ENCODE measurements at places on chromosomes 5 and 9. TPM values are rescaled to one million over a fixed set of nuclear protein-coding genes. Genes with fewer than 3 reads are reported as not detected.

DNA sequence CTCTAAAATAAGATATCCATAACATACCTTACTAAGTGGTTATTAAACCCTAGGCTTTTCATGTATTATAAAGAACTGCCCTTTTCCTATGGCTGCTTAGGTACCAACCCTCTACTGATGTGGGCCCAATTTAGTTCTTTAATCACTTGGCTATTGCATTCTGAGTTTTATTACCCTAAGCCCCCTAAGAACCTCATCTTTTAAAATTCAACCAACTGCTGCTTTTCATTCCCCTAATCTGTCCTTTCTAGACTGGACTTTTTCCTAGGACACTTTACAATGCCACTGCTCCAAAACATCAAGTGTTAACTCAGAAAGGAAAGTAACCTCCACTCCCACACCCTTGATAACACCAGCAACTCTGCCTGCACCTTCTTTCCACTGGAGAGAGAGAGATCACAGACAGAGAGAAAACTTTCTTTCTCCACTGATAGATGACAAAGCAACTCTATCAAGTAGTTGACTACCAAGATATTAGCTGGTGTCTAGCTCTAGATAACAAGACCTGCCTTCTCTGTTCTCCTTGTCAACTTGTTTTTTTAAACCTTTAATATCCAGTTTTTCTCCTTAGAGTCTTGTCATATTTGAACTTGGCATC lies 27.3 kb downstream of the ELL2 start:
- no peak for DNase-seq

- DNase-seq: no peak
Observed at GRCh38 chr5:137995077-137995748, 37.7 kb downstream of the FAM13B start.

- DNase-seq: no peak
Observed at GRCh38 chr9:27784847-27785713, 211.8 kb upstream of the C9orf72 start.

DNA sequence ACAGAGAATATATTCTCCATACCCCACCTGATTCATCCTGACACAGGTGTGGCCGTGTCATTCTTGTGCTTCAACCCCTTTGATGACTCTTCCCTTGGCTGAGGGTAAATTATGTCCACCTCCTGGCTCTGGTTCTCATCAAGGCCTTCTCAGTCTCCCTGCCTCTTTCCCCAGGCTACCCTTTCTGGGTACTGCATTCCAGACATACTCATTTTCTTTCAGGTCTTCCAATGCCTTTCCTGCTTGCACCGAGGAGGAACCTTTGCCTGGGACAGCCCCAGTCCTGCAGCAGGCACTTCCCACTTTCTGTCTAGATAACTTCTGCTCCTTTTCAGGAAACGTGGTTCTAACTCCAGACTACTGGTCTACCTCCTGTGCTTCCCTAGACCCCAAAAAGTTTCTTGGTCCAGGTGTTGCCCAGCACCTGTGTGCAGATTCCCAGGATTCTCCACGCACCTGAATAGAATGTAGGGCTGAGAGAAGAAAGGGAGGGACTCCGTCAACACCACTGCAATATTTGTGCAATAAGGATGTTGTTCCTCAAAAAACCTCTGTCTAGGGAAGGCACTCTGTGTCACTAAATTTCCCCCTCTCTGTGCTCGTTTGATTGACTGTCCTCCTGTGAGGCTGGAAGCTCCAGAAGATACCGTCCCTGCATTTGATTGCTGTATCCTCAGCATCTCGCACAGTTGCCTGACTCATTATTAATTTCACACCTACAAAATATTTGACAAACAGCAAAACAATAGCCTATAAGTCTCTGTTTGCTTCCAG lies 255.4 kb upstream of the NFIL3 start:
- no peak for DNase-seq

Gene BARHL1
- not detected for total RNA-seq

GRCh38 chr5:8522646-8523045 lies 653.7 kb downstream of the MTRR start:
- no peak for DNase-seq

DNA sequence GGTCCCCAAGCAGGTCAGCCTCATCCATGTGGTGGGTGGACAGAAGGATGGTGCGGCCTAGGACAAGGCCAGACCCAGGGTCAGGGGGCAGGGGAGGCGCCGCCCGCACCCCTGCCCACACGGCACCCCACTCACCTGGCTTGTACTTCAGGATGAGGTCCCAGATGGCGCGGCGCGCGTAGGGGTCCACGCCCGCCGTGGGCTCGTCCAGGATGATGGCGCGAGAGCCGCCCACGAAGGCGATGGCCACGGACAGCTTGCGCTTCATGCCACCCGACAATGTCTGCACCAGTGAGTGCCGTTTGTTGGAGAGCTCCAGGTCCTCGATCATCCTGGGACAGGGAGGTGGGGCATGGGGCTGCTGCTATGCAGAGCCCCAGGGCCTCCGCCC lies 12.5 kb downstream of the ABCA2 start:
- DNase-seq: no peak

DNA sequence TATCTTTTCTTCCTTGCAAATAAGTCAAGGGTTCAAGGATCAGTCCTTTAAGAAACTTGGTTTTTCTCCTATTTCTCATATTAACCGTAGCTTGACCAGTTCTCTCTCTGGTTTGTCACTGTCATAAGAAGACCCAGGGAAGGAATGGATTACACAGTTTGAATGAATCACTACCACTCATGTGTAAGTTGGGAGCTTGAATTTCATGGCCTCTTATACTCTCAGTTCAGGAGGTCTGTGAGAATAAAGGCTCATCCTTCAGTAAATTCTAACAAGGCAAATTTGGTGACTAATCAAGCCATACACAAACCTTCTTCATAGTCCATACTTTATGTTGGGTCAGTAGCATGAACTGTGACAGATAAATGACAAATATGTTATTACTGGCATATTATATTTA lies 323.1 kb upstream of the ACTBL2 start:
- no peak for DNase-seq

GRCh38 chr9:122151267-122151828 lies 8.2 kb downstream of the NDUFA8 start:
- peak; percentile 26 for DNase-seq

DNA sequence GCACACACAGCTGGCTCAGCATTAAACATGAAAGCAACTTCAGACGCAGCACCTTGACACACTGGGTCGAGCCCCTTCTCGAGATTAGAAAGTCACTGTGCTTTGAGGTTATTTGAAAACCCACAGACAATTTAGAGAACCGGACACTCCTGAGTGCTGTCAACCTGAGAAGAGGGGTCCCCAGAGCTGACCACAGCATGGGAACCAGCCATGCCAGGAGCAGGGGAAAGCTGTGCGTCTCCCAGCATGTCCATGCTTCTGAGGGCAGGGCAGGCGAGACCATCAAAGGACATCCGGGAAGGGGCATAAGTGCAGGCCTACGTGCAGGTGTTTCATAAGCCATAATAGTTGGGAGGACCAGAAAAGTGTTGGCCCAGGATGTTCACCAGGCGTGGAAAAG lies 20.5 kb downstream of the SLC6A3 start:
- DNase-seq: no peak

DNA sequence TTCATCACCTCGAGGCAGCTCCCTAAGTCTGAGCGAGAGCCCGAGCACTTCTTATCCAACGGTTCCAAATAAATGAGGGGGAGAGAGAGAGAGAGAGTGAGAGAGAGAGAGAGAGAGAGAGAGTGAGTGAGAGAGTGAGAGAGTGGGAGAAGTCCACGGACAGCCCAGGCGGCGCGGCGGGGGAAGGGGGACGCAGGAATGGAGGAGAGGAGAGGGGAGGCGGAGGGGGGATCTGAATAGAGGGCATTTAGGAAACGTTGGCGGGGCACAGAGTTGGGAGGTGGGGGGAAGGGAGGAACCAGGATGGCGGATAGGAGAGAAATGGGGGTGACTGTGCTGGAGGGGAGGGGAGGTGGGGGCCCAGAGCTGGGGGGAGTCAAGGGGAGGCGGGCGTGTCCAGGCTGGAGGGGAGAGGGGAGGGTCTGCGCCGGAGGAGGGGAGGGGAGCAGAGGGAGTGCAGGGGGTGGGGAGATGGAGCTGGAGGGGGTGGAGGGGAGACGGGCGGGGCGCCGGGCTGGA lies 398 bp upstream of the BASP1 start:
- peak; percentile 56 for DNase-seq

DNA sequence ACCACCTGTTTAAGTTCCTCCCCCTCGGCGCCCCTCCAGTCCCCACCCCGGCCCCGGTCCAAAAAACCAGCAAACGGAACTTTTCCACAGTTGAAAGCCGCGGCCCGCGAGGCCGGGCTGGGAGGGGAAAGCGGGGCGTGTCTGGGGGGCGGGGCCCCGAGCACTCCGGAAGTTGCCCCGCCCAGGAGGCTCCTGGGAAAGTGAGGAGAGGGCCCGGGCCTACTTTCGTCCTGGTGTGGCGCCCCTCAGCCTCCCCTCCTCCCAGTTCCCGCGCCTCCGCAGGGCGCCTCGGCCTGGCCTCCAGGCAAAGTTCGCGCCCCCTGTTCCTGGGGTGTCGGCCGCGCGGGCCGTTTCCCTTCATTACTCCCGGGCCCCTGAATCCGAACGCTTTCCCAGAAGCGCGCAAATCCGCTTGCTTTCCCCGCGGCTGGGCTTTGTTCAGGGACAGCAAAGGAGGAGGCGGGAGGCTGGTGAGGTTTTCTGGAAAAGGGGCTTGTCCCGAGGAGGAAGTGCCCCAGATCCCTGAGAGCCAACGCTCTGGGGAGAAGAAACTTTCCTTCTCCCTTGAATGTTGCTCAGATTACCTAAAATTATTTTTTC lies 4.5 kb upstream of the DMRT3 start:
- DNase-seq: no peak

- DNase-seq: no peak
Observed at GRCh38 chr5:162573758-162574157, 506.2 kb downstream of the GABRG2 start.

Gene SLC25A48
- total RNA-seq: 1.6 TPM

DNA sequence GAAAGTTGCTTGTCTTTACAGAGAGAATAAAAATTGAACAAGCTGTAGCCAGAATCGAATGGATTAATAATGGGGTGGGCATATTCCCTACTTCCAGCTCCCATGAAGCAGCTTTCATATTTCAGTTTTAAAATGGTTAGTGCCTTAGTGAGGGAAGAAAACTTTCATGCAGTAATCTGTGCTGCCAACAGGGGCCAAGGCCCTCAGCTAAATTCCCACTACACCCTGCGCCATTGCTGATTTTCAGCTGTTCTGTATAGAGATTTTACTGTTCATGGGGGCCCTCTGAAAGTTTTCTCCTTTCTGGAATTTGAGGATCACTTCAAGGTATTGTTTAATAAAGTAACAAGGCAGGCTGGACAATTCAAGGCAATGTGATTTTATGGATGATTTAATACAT lies 58.2 kb downstream of the CAST start:
- DNase-seq: no peak

DNA sequence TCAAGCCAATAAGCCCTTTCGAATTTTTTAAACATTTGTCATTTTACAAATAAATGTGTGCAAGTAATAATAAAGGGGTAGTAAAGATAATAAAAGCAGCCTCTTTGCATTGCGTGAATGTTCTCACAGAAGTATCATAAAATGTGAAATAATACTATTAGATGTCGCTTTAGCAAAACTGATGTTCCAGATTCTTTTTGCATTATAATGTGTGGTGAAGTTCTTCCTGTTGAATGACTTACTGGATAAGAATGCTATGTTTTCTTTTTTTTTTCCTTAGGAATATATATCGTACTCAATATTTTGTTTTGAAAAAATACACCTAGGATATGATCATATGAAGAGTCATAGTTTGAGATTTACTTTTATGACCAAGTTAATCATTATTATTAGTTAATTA lies 85.2 kb upstream of the CDH12 start:
- DNase-seq: no peak

DNA sequence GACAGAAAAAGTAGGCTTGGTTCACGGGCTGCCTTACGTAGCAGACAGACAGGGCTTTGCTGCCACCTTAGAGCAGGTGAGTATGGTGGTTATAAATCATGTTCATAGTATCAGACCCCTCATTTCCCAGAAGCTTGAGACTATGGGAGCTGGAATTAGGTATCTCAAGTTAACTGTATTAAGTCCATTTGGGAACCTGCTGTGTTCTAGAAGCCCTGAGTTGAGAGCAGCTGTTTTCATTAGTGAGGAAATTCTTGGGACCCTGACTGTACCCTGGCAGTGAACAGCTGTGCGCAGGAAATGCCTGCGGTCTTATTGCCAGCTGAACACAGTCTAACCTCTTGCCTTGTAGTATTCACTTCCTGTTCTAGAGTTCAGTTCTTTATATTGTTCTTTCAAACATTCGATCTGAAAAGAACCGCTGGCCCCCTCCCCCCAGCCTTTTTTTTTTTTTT lies 29.8 kb downstream of the UGCG start:
- no peak for DNase-seq

Gene PDZD2
- total RNA-seq: 0.16 TPM

Gene RANBP17
- total RNA-seq: 31.8 TPM

- no peak for DNase-seq
Observed at GRCh38 chr5:172925336-172925948, 33.8 kb upstream of the RPL26L1 start.

Measured in Caco-2 (cell line).